Erythroblast (primary cell): ENCODE measurements at places on chromosomes 4 and X.

GRCh38 chr4:123300222-123301039, 96.2 kb upstream of the SPRY1 start:
- no peak for DNase-seq

- DNase-seq: no peak
Observed at GRCh38 chrX:115065304-115065703, 47.9 kb upstream of the IL13RA2 start.

- no peak for DNase-seq
Observed at GRCh38 chr4:2696423-2696822, 59.7 kb downstream of the TNIP2 start.

GRCh38 chr4:167031534-167032156, 202.6 kb downstream of the SPOCK3 start:
- no peak for DNase-seq

GRCh38 chr4:82780752-82781231, 17.8 kb downstream of the SCD5 start:
- no peak for DNase-seq

DNA sequence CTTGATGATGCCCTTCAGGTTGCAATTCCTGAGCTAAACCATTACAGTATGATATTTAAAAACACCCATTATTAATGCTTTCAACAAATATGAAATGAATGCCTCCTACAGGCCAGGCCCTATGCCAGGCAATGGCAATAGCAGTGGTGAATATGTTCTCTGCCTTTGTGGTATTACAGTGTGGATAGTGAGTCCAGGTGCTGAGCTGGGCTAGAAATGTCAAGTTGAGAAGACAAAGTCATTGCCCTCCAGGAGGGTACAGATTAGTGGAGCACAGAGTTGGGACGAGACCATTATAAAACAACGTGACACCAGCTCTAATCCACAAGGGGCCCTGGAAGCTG, 81.9 kb downstream of the RBM47 start:
- no peak for DNase-seq

DNA sequence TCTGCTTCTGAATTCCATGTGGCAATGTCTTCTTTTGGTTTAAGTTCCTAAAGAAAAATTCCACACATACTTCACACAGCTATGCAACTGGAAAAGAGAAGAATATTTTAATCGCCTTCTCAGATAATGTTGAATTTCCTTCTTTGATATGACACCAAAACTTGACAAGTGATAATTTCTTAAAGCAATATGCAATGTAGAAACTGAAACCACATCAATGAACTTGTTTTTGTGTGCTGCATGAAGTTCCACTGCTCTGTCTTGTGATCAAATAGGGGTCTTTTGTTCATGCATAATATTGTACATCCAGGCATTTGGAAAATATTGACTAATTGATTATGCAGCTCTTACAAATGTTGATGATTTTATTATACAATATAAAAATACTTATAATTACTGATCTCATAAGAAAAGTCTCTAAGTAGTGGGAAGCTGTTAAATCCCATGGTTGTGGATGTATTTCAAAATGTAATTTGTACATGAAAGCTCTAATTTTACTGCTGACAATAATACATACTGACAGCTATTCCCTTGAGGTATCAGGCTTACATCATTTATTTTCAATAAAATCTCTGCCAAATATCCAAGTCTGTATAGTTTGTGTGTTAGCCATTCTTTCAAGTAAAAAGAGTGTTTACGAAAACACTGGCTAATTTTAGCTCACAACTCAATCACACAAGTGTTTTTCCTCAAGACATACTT, 56.5 kb downstream of the AGA start:
- no peak for DNase-seq

- no peak for DNase-seq
Observed at GRCh38 chr4:14925471-14925870, 76.8 kb upstream of the CPEB2 start.

DNA sequence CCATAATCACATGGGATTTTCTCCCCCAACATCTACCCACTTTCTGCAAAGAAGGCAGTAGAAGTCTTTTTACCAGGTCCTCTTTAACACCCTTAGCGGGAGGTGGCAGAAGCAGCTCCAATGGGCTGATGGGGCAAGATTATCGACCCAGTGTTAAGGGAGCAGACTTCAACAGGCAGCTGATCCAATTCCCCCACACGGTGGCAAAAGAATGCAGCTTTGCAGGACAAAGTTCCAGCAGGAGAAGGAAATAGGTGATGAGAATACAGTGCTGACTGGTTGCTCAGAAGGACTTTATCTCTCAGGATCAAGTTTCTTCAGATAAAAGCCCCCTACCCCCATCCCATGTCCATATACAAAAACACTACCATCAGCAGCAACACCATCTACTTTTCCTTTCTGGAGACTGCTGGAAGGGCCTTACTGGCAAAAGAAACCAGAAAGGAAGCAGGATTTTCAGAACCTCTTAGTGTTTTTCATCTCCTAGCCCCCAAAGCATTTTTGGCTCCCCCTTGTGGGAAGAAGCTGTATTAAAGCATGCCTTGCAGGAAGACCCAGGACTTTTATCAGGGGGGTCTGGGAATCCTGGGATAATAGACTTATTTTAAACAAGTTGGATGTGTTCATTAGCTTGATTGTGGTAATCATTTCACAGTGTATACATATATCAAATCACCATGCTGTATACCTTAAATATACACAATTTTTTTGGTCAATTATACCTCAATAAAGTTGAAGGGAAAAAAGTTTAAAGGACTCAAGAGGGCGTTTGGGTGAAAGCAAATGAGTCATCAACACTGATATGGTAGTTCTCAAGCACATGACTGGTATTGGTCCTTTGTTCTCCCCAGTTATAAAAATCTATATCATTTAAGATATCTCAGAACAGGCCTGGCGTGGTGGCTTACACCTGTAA, 146.4 kb downstream of the GPC3 start:
- DNase-seq: peak; percentile 27

DNA sequence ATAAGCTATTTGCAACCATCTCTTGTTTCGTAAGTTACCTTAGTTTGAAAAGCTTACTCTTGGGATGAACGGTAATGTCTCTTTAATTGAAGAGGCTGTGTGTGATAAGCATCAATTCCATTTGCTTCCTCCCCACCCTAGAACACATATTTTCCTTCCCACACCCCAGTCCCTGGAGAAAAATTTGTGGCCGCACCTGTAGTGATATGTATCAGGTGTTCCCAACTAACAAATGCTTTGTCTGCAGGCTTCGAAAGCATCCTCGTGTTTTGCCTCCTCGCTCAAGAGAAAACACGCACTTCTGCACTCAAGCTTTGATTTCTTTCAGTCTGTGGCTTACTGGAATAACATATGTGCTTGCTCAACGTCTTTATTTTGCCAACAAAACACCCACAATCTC, 143.8 kb upstream of the OTUD4 start:
- DNase-seq: no peak

DNA sequence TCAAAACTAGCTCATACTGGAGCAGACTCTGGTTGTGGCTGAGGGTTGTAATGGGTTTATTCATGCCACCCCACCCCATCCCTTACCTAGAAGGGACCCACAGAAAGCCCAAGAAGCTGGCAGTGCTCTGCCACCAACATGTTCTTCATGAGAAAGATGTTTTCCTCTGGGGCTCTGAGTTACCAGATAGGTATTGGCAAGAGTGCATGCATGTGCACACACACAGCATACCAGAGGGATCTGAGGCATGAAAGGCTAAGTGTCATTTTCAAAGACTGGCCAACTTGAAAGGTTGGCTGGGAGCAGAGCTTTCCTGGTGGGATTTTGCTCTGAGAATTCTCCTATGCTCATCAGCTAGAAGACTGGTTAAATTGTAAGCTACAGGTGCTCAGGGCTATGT, 65.2 kb downstream of the PHOX2B start:
- no peak for DNase-seq

DNA sequence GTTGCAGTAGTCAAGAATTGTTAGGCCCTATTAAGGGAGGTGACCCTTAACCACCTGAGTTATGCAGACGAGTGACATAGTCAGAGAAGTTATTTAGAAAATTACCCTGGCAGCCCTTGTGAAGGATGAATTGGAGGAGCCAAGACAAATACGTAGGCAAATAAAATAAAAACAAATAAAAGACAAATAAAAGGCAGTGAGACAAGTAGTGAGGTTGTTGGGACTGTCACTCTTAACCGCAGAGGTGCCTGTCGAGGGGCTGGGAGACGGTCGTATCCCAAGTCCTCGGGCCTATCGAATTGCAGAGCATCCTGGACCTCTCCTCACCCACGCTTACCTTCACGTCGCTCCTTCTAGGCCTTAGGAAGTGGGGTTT, 58.0 kb upstream of the ZC4H2 start:
- no peak for DNase-seq

DNA sequence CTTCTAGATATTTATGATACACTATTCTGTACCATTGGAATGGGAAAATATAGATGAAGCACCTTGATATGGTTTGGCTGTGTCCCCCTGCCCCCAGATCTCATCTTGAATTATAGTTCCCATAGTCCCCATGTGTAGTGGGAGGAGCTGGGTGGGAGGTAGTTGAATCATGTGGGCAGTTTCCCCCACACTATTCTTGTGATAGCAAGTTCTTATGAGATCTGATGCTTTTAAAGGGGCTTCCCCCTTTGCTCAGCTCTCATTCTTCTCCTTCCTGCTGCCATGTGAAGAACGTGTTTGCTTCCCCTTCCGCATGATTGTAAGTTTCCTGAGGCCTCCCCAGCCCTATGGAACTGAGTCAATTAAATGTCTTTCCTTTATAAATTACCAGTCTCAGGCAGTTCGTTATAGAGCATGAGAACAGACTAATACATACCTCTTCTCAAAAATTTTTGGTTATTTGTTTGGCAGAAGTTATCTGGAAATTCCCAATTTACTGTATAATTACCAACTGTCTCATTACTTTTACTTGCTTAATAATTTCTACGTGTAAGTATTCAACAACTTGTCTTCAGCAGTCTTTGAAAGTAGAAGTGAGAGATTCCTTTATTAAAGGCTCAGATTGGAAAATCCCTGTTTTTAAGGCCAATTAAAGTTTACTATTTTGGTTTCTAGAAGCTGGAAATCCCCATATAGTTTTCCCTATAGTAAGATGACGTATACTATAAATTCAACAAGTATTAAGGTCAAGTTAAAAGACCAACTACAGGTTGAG, 152.7 kb downstream of the RNF150 start:
- DNase-seq: no peak

DNA sequence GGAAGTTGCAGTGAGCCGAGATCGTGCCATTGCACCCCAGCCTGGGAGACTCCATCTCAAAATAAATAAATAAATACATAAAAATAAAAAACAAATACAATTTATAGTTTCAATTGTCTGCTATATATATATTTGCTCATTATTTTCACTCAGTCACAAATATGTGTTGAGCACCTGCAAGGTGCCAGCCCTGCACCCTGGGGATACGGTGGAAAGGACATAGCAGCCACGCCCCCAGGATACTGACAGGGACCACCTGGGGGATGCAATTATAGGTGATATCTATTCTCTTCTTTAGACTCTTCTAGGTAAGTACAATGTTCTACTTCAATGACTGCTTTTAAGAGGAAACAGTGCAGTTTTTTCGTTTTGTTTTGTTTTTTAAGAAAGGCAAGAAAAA, 85.0 kb downstream of the JAKMIP1 start:
- DNase-seq: no peak

DNA sequence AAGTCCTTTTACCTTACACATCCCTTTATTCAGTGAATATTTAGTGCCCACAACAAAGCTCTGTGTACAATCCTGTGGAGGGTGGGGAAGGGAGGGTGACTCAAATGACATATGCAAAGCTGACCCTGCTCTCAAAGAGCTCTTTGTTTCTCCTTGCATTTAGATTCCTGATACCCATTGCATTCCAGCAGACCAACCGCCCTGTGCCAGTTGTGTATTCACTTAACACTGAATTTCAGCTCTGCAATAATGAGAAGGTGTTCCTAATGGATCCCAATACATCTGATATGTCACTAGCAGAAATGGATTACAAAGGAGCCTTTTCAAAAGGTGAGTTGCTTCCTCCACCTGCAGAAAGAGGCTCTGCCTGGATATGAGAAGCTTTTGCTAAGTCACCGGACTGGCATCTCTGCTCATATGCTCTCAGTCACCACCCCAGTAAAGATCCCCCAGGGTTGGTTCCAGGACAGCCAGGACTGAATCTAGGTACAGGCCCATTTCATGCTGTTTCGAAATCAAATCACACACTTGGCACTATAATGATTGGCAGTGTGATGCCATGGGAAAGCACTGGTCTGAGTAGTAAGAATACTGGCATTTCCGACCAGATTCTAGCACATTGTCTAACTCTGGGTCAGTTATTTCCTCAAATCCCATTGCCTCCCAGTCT, 17.1 kb upstream of the ANXA3 start:
- no peak for DNase-seq

DNA sequence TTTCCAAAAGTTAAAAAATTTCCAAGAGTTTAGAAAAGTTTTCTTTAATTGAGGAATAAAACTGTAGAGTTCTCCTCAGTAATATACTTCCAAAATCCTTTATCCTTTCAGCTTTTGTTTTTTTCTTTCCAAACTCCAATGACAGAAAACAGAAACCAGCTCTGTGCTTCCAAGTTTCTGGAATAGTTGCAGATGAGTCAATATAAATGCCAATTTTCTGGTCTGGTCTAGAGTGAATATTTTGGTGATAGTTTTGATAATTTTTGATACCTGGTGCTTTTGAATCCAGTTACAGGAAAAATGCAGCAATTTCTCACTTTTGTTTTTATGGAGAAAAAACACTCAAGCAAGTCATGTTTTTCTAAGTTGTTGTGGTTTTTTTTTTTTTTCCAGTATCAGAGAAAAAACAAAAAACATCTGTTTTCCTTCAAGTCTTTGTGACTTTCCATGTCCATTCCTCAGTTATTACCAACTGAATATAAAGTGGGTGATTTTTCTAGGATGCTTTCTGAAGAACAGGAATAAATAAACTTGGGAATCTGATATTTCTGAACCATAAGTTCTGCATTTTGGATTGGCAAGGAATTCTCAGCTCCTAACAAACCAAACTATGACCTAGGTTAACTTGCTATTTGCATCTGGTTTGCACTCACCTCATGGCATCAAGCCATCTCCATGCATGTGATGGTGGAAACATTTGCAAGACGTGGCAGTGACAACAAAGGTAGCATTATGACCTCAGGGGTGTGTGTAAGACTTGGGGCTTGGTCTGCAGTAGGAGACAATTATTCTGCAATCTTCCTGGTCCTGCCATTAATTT, 139.1 kb downstream of the VEGFC start:
- DNase-seq: no peak

GRCh38 chr4:48944252-48944651, 37.7 kb upstream of the OCIAD2 start:
- DNase-seq: no peak

DNA sequence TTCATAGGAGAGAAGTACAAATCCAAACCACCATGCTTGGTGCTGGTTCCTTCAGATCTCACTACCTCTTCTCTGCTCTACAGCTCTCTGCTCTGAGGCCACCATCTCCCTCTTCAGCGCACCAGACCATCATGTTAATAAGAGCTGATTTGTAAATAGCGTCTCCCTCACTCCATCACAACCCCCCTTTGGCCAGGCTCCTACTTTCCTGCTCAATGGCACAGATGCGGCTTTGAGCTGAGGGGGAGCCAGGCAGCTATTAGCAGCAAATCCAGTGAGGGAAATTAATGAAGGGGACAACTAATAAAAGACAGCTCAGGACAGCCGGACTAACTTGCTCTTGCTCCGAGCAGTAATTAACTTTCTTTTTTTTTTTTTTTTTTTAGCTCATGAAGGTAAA, 13.1 kb downstream of the NEUROG2 start:
- DNase-seq: no peak
